Left forelimb (tissue), 1 donor: ENCODE measurements at places on chromosomes 6 and 20.

DNA sequence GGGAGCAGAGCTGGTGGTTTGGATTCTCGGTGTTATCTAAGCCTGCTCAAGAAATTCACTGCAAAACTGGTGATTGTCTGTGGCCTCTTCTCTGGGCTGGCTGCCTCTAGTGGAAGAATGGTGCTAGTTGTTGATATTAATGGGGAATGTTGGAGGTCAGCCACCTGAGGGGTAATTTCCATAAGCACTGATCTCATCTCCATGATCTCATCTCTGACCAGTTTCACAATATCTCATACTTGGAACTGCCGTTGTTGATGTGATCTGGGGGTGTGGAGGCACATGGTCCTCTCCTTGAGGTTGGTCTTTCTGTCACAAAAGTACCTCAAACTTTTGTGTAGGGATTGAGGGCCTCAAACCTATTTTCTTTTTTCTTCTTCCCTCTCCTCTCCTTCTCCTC lies 102.6 kb downstream of the CD109 start:
- DNase-seq = no peak

DNA sequence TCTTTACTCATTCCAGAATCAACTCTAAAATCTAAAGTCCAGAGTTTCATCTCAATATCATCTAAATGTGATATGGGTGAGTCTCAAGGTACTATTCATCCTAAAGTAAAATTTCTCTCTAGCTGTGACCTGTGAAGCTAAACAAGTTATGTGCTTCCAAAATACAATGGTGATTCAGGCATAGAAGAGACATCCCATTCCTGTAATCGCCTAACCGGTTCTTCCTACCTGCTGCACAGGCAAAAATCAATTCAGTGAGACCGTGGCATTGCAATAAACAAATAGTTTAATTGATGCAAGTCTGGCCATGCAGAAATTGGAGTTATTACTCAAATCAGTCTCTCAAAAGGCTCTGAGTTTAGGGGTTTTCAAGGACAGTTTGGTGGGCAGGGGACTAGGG lies 232.8 kb downstream of the UBE3D start:
- DNase-seq = no peak

GRCh38 chr6:93721386-93722048 lies 302.2 kb upstream of the EPHA7 start:
- DNase-seq = no peak

DNA sequence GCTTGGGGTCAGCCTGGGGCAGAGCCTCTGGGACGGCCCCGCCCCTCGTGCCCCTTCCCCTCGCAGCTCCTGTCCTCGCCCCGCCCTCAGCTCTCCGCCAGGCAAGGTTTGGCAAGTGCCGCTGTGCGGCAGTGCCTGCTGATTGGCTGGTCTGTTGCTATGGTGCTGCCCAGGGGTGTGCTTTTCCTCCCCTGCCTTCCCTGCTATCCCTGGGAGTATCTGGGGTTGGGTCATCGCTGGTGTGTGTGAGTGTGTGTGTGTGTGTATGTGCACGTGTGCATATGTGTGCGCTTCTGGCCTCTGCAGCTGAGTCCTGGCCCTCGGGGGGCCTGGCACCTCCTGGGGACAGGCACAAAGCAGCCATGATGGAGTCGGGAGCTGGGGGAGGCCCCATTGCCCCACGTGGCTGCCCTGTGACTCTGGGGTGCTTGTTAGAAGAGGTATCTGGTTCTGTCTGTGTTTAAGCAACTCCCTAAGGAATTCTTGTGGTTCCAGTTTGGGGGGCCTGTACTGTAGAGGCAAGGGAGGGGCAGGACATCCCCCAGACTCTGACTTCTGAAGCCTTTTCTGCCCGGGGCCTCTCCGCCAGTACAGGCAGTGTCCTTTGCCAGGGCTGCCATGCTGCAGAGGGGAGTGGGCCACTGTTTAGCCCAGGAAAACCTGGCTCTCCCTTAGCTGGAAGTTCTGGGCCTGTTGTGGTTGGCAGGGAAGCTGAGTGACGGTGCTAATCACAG lies 6.9 kb downstream of the RTEL1 start:
- DNase-seq = no peak

GRCh38 chr20:4154958-4155411 lies 139.6 kb upstream of the RNF24 start:
- DNase-seq = no peak

- no peak for DNase-seq
These were observed 17.3 kb downstream of the PLCG1 start for GRCh38 chr20:41154436-41155176.

DNA sequence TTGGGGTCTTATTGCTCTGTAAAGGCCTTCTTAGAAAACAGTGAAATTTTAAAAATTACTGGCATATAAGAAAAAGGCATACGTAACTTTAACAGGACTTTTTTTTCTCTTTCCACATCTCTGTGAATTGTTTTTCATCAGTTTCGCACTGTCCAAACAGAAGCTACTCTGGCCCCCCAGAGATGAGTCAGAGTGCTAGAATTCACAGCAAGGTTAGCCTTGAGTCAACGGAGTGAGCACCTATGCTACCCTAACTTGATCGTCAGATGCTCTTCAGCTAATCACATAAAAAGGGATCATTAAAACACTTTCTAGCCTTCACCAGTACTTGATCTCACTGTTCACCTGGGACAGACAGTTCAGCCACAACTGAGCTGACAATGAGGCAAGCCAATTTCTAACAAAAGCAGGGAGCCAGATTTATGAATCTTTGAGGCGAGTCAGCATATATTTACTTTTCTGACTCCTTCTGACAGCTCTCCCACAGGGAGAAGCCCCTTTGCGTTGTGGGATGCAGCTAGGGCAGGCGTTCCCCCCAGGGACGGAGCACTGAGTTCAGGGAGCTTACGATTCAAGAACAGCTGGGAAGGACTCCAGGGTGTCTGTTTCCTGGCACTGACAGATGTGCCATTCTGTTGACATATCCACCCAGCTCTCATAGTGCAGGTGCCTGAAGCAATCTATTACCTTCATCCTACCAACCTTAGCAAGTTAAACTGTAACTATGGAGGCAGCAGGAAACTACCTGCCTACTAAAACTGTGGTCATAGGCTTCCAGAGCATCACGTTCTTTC lies 46.4 kb upstream of the SPDEF start:
- DNase-seq = no peak

DNA sequence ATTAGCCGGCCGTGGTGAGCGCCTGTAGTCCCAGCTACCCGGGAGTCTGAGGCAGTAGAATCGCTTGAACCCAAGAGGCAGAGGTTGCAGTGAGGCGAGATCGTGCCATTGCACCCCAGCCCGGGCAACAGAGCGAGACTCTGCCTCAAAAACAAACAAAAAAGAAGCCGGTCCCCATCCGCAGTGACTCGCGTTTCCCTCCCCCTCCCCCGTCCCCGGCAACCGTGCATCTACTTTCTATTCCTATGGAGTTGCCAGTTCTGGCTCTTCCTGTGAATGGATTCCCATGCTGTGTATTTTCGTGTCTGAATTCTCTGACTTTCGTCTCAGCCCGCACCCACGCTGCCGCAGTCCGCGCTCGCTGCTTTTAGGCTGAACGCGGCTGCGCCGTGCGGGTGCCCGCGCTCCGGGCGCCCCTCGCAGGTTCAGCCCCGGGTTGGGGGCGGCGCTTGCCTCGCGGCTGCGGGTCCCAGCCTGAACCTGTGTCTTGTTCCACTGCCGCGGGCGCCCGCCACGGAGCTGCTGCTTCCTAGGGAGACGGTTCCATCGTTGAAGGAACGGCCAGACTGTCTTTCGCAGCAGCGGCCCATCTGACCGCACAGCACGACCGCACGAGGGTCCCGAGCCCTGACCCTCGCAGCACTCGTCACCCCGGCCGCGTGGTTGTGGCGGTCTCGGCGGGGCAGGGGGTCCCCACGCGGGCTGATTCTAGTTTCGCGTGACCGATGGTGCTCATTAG lies 1.1 kb upstream of the MRGBP start:
- DNase-seq = no peak

DNA sequence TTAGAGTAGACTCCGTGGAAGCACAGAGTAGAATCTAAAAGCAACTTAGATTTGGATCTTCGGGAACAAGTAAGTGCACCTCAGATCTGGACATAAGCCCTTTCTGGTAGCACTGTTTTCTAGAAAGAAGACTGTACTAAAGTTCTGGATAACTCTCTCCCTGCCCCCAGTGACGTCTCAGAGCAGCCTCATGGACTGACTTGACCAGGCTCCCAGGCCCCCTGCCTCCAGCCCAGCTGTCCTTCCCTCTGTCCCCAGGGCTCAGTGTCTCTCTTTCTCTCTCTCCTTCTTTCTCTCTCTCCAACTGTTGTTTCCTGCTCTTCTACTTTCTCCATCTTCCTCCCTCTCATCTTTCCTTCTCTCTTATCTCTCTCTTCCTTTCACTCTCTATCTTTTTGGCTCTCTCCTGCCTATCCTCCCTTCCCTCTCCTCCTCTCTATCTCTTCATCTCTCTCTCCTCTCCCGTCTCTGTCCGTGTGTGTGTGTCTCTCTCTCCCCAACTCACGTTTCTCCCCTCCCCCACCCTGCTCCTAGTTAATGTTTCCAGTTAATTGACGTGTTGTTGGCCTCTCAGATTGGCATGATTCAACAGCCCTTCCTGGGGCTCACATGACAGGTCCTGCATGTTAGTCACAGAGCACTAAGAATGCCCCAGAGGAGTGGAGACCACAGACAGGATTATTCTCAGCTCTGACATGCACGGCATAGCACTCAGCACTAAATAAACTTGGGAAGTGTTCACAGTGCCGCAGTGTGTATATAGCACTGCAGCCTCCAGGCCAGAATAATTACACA lies 180.4 kb upstream of the FOXQ1 start:
- DNase-seq = no peak

DNA sequence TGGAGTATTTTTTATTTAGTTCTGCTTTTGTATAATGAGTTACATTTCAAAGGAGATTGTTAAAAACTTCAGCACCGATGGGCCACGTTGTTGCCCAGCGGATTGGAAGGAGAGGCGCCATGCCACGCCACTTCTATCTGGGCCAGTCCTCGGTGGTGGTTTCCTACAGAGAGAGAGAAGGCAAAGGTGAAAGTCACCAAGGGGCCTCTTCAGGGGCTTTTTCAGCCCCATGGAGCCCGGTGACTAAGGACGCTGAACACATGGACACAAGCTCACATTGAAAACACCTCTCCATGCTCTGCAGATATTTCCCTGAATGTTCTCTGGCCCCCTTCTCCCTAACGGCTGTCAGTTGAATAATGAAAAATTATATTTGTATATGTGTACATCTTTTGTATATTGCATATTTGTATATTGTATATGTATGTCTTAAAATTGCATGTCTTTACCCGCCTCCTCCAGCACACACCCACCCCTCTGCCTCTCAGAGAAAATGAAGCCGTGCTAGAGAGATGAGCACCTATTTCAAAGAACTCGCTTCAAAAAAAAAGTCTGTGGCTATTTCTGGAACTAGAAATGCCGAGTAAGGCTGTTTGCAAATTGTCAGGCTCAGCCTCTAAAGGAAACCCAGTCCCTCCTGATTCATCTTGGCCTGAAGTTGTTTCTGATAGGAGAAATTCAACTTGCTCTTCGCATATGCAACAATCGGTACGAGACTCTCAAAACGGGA lies 91.9 kb upstream of the CDH4 start:
- DNase-seq = no peak

DNA sequence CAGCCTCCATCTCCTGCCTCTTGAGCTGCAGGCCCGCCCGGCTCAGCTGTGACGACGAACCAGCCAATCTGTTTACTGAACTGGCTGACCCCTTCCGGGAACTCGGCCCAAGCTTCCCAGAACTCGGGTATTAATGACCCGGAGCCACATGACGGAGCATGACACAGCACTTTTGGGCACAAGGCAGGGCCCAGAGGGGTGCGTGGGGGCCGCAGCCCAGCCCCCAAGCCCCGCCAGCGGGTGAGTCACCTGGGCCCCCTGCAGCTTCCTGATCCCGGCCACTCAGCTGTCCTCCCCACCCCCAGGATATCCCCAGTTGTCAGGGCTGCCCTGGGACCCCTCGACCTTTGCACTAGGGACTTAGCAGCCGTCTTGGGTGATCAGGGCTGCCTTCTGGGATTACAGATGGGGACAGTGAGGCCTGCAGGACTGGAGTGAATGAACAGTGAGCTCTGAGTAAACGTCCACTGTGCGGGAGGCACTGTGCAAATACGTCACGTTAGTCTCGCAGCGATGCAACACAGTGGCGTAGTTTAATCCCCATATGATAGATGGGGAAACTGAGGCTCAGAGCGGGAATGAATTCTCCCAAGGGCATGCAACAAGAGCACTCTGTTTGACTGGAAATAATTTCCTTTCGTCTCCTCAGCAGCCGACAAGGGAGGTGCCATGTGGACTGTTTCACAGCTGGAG lies 102.1 kb downstream of the CEBPB start:
- DNase-seq = peak; percentile 78

GRCh38 chr6:149733089-149733720 lies 13.1 kb downstream of the NUP43 start:
- DNase-seq = no peak
